T-cell (primary cell): ENCODE measurements at places on chromosomes 5 and 9.

DNA sequence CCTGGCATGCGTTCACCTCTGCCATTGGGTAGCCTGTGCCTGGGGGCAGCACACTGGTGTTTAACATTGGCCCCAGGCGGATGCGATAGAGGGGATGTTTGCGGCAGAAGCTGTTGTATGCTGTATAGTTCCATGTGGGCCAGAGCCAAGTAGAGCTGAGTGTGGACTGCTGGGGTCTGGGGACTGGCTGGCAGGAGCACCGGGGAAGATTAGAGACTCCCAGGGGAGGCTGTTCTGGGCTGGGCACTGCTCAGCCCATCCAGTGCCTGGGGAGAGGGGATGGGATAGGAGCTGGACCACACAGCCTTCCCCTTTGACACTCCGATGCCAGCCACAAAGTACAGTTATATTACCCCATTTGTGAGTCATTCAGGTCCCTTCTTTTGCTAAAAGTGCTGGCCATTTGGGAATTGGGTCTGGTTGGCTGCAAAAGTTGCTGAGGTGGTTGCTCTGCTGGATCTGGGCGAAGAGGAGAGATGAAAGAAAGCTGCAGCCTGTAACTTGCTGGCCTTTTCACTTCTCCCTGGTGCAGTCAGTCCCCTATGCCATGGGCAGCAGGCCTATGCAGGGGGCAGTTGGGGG lies 73.8 kb downstream of the RGS3 start:
- no peak for DNase-seq

DNA sequence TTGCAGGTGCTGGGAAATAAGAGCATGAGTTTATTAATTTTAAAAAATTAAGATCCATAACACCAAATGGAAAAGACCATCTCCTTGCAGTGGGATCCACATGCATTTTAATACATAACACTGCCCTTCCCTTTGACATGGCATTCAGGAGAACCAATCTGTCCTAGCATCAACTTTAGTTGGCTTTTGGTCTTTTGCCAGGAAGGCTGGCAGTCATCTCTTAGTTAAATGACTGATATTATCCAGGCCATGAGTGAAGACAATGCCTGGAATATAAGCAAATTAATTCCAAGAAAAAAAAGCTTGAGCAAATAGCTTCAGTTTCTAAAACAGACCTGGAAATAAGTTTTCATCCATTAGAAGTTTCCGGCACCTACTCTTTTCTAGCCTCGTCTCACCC lies 55.1 kb upstream of the OTULINL start:
- no peak for DNase-seq

- DNase-seq: no peak
These were observed 48.5 kb upstream of the ANKH start for GRCh38 chr5:14920121-14920520.

DNA sequence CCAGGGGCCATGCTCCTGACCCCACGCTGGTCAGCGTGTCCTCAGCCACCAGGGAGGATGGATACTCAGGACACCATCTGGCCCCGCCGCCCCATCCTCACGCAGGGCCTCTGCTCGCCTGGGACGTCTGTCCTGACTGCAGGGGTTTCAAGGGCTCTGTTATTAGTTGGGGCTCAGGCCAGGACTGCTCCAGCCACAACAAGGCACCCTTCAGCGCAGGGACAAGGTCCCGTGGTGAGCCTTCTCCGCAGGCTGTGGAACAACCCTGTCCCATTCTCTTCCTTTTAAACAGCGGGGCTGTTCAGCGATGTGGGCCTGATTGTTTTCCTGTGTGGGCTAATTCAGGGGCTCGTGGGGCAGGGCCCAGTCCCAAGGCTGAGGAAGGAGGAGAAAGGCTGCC lies 61.6 kb downstream of the SEMA4D start:
- DNase-seq: no peak

- DNase-seq: no peak
These were observed 125.3 kb upstream of the ABCA1 start for GRCh38 chr9:105053209-105053652.

- no peak for DNase-seq
These were observed 33.4 kb downstream of the VAV2 start for GRCh38 chr9:133958756-133959155.

DNA sequence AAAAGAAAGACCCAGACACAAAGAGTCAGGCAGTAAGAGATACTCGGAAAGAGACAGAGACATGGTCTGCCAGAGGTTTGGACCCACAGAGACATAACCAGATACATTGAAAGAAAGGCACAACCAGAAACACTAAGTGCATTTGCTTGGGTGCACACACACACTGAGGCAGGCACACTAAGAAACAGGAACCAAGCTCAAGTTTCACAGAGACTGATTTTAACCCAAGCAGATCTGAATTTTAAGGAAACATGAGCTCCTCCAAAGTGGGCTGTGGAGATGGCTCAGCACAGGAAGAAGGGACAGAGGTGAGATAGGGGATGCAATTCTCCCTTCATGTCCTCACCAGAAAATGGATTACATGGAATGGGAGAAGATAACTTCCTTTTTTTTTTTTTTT lies 9.5 kb downstream of the AQP3 start:
- DNase-seq: no peak

- DNase-seq: no peak
These were observed 10.2 kb downstream of the NIPBL start for GRCh38 chr5:36886791-36887190.

GRCh38 chr5:159525117-159525516 lies 194.8 kb upstream of the IL12B start:
- no peak for DNase-seq

DNA sequence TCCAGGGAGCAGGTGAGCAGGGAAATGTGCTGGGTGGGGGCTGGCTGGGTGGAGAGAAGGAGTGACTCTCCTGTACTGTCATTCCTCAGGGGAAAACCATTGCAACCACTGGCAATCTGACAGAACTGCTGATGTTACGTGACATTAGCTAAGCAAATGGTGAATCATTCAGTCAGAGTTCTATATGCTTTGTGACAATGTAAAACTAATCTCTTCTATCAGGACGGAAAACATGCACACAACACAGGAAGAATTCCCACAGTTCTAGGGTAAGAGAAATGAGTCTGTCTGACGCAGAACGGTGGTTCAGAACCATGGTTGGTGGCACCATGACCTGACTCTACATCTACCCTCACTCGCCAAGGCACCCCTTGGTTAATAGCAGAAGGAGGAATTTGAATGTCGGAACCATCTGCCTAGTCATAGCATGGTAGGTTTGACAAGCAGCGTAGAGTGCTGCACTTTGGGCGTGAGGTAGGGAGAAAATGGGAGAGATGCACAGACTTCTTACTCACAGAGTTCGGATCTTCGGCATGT lies 243.6 kb upstream of the PANK3 start:
- no peak for DNase-seq

- DNase-seq: no peak
These were observed 27.4 kb downstream of the DNAH5 start for GRCh38 chr5:13917061-13917460.

GRCh38 chr5:143110591-143110990 lies 292.9 kb downstream of the NR3C1 start:
- DNase-seq: no peak

DNA sequence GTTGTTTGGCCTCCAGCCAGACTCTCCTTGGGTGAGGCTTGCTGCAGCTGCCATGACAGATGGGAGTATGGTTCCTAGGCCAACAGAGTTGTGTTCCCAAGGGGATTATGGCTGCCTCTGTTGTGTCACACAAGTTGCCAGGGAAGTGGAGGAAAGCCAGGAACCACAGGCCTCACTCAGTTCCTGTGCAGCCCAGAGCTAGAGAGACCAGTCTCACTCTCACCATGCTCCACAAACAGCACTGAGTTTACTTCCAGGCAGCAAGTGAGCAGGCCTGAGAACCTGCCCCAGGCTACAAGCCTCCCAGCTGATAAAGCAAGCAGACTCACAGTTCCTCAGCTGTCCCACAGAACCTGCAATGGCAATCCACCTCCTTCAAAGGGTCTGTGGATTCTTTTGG lies 273.6 kb upstream of the TAS2R1 start:
- DNase-seq: no peak
